ENCODE measurements at places on chromosomes 3 and 15. TPM values are rescaled to one million over a fixed set of nuclear protein-coding genes. Genes with fewer than 3 reads are reported as not detected.

Gene FURIN
- 50.3 TPM for polyA plus RNA-seq

Gene USP50
- polyA plus RNA-seq = not detected

Gene GOLGA8H
- 0.04 TPM for polyA plus RNA-seq

Gene YEATS2
- polyA plus RNA-seq = 14.7 TPM

Gene HCN4
- not detected for polyA plus RNA-seq

Gene GPR156
- polyA plus RNA-seq = not detected

Gene TGM4
- polyA plus RNA-seq = not detected

Gene SPESP1
- polyA plus RNA-seq = not detected

Gene SQOR
- polyA plus RNA-seq = 1.2 TPM

Gene NEK4
- polyA plus RNA-seq = 11.2 TPM

Gene C3orf22
- not detected for polyA plus RNA-seq

Gene GALNT15
- not detected for polyA plus RNA-seq

Gene CYP19A1
- not detected for polyA plus RNA-seq

Gene PLA2G4F
- polyA plus RNA-seq = not detected

Gene TMEM266
- polyA plus RNA-seq = not detected

Gene TRPM1
- polyA plus RNA-seq = 0.01 TPM

Gene FAM81A
- not detected for polyA plus RNA-seq

Gene UBR1
- 11.6 TPM for polyA plus RNA-seq

Gene CD200
- not detected for polyA plus RNA-seq

Gene TTLL13
- polyA plus RNA-seq = not detected

Gene ACY1
- 128 TPM for polyA plus RNA-seq

Gene STXBP5L
- not detected for polyA plus RNA-seq

Gene SLC51B
- polyA plus RNA-seq = not detected

Gene PLA1A
- not detected for polyA plus RNA-seq

Gene GRAMD1C
- 0.07 TPM for polyA plus RNA-seq

Gene ALDH1A2
- 347 TPM for polyA plus RNA-seq

Gene ARGFX
- not detected for polyA plus RNA-seq

Gene CSPG5
- polyA plus RNA-seq = 4.5 TPM
